Hepatic stellate cell (primary cell): ENCODE measurements at places on chromosomes 13 and 19.

DNA sequence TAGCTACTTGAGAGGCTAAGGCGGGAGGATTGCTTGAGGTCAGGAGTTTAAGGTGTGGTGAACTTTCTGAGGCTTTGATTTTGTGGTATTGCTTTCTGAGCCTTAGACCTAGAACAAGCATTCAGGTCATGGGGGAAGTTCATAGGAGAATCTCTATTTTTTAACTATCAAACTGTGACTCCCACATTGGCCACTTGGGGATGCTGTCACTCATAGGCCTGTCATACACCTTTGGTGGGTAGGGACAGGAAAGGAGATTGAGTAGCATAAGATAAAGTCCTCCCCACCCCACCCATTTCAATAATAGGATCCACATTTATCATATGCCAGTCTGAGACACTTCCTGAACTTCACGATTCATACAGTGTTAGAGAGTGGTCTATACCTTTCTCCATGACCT is 41.9 kb upstream of the PSG2 start:
- no peak for DNase-seq

DNA sequence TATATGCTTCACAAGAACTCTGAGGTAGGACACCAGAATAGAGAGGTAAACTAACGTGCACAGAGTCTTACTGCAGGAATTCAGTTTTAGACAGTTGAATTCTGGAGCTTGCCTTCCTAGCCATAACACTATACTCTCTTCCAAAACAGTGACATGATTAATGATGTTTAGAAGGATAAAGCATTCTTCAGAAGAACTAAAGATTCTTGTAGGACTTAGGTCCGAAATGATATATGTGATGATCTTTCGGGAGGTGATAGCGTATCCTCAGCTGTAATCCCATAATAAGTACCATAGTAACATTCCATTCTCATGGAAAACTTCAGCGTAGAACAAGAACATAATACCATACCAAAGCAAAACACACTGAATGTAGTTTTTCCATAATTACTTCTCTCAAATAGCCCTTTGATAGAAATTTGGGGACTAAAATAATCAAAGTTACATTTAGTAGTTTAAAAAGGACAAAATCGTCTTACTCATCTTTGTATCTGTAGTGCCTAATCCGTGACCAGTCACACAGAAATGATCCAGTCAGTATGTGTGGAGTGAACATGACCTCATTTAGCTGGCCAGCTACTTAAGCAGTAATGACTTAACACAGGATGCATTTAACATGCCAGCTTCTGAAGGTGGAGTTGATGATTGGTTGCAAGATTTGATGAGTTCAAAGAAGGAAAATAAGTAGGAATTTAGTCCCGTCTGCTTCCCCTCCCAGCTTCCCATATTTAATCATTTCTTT is 38.4 kb downstream of the PIBF1 start:
- DNase-seq: no peak

GRCh38 chr13:21018220-21018619 is 43.2 kb downstream of the LATS2 start:
- DNase-seq: no peak

DNA sequence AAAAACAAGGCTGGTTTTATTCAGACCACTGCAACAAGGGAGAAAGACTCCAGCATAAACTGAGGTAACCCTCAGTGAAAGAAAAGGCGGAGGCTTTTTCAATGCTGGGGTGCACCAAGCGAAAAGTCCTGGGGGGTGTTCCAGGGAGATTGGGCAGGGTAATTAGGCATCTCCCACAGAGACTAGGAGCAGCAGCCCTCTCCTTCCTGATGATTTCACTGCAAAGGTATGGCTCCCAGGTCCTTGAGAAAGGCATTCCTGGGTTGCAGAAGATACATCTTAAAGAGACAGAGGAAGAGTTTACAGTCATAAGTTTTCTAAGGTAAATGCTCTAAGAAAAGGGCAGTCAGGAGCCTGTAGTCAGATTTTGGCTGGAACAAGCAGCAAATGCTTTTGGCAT is 412.0 kb downstream of the FOXO1 start:
- DNase-seq: no peak

DNA sequence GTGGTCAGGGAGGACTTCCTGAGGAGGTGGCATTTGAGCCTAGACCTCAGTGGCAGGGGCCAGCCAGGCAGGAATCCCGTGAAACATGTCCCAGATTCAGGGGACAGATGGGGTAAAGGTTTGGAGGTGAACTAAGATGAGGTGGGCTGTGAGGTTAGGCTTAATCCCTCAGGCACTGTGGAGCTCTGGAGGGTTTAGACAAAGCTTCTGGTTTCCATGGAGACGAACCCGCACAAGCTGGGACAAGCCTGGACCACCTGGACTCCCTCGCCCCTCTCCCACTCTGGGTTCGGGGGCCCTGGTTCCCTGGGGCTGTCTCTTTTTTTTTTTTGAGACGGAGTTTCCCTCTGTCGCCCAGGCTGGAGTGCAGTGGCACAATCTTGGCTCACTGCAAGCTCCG is 15.7 kb downstream of the TJP3 start:
- DNase-seq: no peak

DNA sequence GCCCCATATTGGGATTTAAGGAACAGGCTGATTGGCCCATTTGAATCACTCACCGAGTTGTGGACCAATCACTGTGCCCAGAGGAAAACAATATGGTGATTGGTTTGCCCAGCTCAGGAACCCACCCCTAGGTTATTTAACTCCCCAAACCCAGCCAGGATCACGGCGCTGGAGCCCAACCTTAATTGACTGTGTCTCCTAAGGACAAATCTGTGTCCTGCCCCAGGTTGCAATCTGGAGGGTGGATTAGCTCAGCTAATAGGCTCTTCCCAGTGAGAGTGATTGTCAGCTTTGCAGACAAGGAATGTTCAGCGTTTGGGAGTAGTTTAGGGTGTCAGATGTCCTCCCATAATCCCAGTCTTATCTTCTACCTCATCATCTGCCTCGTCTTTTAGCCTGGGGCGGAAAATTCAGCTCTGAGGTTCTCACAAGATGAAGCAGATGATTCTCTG is 3.5 kb upstream of the ZNF358 start:
- DNase-seq: no peak

DNA sequence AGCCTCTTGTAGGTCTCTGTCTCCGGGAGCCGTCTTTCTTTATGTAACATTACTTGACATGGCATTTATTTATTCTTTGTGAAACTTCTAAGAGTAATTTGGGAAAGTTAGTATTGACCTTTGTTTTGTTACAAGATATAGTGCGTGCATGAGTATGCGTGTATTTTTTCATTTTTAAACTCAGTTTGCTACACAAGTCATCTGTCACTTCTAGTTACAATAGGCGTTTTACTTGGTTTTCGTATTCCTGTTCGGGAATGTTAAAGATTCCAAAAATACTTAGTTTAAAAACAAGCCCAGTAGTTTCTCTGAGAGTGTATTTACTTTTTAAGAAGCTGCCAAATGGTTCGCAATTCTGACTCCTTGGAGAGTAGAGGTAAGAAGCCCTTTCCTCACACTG is 3.2 kb downstream of the PDS5B start:
- DNase-seq: no peak

- peak; percentile 90 for DNase-seq
Measured at GRCh38 chr19:37999309-38000213, 92.6 kb downstream of the SIPA1L3 start.

DNA sequence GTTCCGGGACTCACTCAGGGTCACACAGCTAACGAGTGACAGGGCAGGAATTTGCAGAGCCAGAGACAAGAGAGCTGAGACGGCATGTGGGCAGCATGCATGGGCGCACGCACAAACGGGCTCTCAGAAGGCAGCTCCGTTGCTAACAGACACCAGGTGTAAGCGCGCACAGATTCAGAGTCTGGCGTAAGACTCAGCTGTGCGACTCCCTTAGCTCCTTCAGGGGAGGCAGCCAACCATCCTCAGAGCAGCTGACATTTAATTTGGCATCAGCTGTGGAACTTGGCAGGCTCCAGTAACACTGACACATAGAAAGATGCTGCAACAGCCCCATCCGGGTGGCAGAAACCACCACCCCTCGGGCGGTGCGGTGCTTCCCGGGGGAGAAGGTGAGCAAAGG is 7.5 kb upstream of the TM6SF2 start:
- DNase-seq: no peak

GRCh38 chr13:103715335-103715734 is 649.1 kb upstream of the SLC10A2 start:
- DNase-seq: no peak

DNA sequence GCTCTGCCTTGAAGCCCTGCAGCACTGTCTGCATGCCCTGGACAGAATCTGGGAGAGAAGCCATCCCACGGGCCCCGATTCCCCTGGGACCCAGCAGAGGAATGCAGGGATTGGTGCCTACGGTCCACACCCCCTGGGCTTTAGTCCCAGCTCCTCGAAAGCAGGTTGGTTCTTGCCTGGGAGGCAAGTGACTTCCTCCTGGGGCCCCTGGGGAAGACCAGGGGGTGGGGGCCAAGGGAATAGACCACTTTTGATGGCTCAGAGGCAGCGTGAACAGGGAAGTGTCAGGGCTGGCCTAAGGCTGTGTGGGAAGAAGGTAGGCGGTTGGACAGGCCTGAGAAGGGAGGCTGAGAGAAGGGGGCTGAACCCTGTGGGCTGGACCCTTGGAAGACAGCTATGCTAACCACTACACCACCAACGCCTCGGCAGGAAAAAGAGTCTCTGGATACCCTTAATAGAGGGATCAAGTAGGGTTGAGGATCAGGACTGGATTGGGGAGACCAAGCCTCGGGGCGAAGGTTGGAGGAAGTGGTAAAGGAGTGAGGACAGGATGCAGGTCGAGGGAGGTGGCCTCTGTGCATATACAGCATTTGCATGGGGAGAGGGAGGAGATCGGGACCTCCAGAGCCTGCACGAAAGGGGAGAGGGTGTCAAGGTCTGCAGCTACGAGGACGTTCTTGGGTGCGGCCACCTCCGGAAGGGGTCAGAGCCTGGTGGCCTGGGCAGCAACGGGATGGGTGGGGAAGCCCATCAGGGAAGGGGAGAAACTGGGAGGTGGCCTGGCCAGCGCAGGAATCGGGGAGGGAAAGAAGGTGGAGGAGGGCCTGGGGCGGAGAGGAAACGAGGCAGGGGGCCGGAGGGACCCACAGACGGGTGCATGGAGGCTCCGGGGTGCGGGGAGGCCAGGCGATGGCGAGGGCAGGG is 709 bp downstream of the DPP9 start:
- DNase-seq: peak; percentile 95

DNA sequence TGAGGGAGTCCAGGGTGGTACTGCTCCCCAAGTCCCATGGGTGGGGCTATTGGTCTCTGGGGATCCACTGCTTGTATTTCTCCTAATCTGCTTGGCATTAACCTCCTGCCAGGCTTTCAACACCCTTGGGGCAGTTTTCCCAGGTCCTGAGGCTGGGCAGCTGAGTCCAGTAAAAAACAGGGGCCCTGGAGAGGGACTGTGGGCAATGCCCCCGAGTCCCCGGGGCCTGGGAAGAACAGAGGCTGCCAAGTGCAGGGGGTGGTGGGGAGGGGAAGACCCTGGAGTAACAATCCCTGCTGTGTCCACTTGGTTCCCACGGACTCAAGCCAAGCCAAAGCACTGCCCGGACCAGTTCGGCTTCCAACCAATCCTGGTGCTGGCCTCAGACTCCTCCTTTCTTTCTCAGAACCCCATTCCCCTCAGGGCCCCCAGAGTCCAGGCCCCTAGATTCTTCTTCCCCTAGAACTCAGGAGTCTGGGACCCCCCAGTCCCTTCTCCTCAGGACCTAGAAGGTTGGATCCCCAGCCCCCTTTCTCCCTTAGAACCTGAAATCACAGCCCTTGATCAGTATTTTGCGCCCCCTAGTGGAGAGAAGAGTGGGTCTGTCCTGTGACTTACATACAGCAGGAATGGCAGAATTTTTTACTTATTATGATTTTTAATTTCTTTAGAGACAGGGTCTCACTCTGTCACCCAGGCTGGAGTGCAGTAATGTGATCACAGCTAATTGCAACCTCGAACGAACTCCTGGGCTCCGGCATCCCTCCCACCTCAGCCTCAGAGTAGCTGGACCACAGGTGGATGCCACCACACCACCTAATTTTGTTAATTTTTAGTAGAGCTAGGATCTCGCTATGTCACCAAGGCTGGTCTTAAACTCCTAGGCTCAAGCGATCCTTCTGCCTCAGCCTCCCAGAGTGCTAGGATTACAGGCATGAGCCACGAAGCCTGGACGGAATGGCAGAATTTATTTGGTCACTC is 3.7 kb upstream of the CLPTM1 start:
- DNase-seq: peak; percentile 84

DNA sequence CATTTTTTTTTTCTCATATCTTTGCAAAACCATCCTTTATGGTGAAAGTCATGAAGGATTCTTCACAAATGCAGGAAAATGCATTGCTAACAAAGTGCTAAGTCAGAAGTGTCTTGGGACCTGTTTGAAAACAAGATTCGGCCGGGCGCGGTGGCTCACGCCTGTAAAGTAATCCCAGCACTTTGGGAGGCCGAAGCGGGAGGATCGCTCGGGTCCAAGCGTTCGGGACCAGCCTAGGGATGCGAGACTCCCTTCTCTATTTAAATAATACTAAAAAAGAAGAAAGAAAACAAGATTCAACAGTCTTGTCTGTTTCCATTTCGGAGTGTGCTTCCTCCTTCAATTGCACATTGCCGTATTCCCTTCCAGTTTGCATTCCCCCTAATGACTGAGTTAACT is 819 bp downstream of the EID2B start:
- DNase-seq: no peak

- DNase-seq: no peak
Measured at GRCh38 chr13:32124743-32125142, 93.2 kb downstream of the FRY start.

- DNase-seq: no peak
Measured at GRCh38 chr13:23956106-23956505, 58.8 kb upstream of the C1QTNF9B start.

DNA sequence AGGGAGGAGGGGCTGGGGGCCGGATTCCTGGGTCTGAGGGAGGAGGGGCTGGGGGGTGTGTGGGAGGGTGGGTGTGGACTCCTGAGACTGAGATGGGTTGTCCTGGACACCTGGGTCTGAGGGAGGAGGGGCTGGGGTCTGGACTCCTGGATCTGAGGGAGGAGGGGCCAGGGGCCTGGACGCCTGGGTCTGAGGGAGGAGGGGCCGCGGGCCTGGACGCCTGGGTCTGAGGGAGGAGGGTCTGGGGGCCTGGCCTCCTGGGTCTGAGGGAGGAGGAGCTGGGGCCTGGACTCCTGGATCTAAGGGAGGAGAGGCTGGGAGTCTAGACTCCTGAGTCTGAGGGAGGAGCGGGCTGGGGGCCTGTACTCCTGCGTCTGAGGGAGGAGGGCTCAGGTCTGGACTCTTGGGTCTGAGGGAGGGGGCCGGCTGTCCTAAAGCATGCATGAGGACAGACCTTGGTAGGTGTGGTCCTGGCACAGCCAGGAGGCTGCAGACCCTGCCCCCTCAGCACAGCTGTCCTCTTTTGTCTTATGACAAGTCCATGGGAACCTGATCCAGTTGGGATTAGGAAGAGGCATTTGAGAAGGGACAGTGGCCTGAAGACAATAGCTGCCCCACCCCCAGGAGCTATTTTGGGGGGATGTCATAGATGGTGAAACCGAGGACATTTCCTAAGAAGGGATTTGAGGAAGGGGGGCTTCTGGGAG is 1.3 kb downstream of the TNNT1 start:
- no peak for DNase-seq

- DNase-seq: no peak
Measured at GRCh38 chr19:9967326-9967725, 31.0 kb upstream of the OLFM2 start.

GRCh38 chr13:111893607-111894443 is 173.1 kb upstream of the SOX1 start:
- no peak for DNase-seq

GRCh38 chr13:113158946-113159345 is 498 bp downstream of the PROZ start:
- DNase-seq: no peak
